ENCODE measurements at places on chromosomes 2 and 18.

GRCh38 chr2:109264595-109265328 is 135.8 kb downstream of the SH3RF3 start:
- DNase-seq, result peak; percentile 72

GRCh38 chr2:202780514-202781021 is 91.0 kb downstream of the ICA1L start:
- no peak for DNase-seq

- DNase-seq, result no peak
These were observed 555.2 kb upstream of the KLHL29 start for GRCh38 chr2:22829791-22830190.

GRCh38 chr2:237598468-237599208 is 8.1 kb upstream of the RAB17 start:
- peak; percentile 58 for DNase-seq

GRCh38 chr2:133710613-133711012 is 142.3 kb upstream of the NCKAP5 start:
- DNase-seq, result no peak

GRCh38 chr2:28869494-28870145 is 489 bp downstream of the TRMT61B start:
- no peak for DNase-seq

DNA sequence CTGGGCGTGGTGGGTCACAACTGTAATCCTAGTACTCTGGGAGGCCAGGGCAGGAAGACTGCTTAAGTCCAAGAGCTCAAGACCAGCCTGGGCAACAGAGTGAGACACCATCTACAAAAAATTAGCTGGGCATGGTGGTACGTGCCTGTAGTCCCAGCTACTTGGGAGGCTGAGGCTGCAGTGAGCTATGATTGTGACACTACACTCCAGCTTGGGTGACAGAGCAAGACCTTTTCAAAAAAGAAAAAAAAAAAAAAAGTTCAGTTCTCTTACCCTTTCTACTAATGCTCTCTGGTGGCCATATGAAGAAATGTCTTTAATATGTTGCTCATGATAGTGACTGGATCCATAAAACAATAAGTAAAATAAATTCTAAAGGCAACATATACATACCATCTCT is 14.9 kb downstream of the TYW5 start:
- DNase-seq, result no peak

DNA sequence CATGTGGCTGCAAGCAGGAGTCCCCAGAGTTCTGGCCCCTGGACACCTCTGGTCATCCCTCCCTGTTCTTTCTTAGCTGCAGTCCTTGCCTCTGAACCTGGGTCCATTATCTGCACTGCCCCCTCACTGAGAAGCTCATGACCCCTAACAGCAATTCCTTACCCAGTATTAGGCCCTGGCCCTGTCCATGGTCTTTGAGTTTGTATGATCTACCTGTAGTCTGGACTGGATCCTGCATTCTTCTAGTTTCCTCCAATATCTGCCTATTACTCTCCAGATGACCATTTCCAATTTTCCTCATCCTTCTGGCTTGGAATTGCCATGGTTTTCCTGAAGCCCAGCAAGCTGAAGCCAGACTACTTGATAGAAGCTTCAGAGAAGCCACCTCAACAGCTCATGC is 302.4 kb upstream of the HS6ST1 start:
- DNase-seq, result no peak

- DNase-seq, result no peak
These were observed 661 bp upstream of the MGAT5 start for GRCh38 chr2:134253117-134253704.

- DNase-seq, result no peak
These were observed 61.5 kb downstream of the VRK2 start for GRCh38 chr2:58107803-58108710.

DNA sequence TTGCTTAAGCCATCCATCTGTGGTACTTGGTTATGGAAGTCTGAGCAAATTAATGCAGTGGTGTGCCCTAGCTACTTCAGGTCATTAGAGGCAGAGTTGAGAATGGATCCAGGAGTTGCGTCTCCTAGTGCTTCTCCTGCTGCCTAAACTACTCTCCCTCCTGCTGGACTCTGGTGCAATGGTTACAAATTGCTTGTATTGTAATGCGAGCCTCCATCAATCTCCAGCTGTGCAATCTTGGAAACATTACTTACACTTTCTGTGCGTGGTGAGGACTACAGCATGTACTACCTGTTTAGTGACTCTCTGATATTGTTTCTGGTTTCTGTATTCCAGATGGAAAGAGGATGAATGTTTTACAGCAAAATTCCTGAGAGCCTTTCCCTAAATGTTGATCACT is 119.0 kb upstream of the CYRIA start:
- DNase-seq, result no peak

- no peak for DNase-seq
These were observed 35.4 kb downstream of the PSD4 start for GRCh38 chr2:113209011-113209645.

All from WERI-Rb-1 (cell line).